ENCODE measurements at places on chromosomes 3 and 15.

DNA sequence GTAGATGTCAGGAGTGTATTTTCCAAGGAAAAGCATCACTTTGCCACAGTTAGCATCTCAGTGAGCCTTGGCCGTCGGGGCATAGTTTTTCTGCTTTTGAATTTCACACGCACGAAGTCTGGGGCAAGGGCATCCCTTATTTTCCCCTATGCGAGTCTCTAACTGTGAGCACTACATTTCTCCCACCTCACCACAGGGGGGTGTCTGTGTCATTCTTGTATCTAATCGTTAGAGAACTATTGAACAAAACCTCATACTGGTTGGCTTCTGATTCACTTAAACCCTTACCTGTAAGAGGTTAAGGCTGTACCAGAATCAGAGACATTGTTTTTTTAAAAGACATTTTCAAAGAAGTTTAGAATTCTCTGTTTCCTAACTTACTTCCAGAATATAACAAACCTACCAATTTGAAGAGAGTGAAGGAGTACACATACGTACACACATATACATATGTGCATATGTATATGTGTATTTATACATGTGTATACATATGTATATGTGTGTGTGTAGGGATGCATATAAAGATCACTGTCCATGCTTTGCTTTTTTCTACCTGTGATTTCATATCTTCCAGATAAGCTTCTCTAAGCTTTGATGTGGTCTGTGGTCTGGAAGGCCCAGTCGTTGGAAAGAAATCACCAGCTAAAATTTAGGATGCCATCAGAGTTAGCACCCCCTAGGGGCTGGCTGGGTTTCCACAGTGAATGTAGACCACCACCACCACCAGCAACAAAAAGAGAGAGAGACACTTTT, 49.4 kb downstream of the MYZAP start:
- H3K4me3 ChIP-seq: no peak overlapping the region
- peaks cover 2% of the 10 kb centered on the region for H3K4me1 ChIP-seq
- no peak for DNase-seq
- H3K27ac ChIP-seq: no peak overlapping the region
- H3K36me3 ChIP-seq: peaks cover 18% of the 10 kb centered on the region

- peaks cover 5% of the 10 kb centered on the region for H3K27me3 ChIP-seq
- no peaks in the 10 kb centered on the region for H3K36me3 ChIP-seq
- no peak overlapping the region for H3K4me3 ChIP-seq
- H3K4me1 ChIP-seq: no peaks in the 10 kb centered on the region
These were observed 18.3 kb upstream of the NTRK3 start for GRCh38 chr15:88274553-88275460.

DNA sequence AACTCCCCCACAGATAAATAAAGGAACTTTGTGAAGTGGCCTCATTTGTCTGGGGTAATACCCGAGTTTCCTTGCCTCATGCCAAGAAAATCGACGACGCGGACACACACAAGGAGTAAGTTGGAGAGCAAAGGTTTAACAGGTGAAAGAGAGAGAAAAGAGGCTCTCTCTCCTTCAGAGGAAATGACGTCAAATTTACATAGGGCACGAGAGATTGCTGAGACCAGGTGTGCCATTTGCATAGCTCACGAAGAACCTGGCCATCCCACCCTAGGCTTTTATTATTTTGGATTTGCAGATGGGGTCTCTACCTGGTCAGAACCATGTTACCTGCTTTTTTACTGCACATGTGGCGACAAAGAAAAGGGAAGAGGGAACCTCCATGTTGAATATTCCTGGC, 49.3 kb upstream of the IGF2BP2 start:
- H3K4me3 ChIP-seq: no peak overlapping the region
- no peak for DNase-seq
- no peaks in the 10 kb centered on the region for H3K27me3 ChIP-seq
- H3K27ac ChIP-seq: no peak overlapping the region
- H3K36me3 ChIP-seq: no peaks in the 10 kb centered on the region

DNA sequence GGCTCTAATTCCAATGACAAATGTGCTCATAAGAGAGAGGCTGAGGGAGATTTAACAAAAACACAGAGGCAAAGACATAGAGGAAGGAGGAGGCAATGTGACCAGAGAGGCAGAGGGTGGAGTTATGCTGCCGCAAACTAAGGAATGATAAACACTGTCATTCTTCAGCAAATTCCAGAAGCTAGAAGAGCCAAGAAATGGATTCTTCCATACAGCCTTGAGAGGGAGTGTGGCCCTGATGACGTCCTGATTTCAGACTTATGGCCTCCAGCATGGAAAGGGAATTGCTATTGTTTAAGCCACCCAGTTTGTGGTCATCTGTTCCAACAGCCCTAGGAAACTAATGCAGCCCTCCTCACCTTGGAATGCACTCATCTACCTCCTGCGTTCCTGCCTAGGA, 30.5 kb downstream of the CD47 start:
- DNase-seq: no peak
- peaks cover 3% of the 10 kb centered on the region for H3K4me1 ChIP-seq
- H3K4me3 ChIP-seq: no peak overlapping the region
- peaks cover 41% of the 10 kb centered on the region for H3K36me3 ChIP-seq

- H3K27ac ChIP-seq: peak overlapping the region; percentile 26
- no peak overlapping the region for H3K4me3 ChIP-seq
- no peaks in the 10 kb centered on the region for H3K36me3 ChIP-seq
- no peaks in the 10 kb centered on the region for H3K27me3 ChIP-seq
- DNase-seq: no peak
These were observed 2.1 kb upstream of the ALAS1 start for GRCh38 chr3:52195823-52196331.

DNA sequence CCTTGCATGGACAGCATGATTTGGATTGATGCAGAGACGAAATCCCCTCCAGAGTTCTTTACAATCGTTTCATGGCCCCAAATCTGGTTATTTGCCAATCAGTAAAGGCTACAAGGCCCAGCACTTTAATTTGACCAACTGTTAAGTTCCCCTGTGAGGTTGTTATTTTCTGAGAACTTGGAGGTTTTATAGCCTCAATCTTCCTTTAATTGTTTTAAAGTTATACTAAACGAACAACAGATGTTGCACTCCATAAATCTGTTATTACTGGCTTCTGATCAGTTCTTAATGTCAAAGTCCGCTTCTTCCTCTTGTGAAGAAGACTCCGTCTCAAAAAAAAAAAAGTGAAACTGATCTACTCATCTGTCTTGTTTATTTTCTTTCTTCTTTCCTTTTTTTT, 30.8 kb downstream of the LARP6 start:
- H3K27ac ChIP-seq: no peak overlapping the region
- no peaks in the 10 kb centered on the region for H3K27me3 ChIP-seq
- DNase-seq: no peak
- no peaks in the 10 kb centered on the region for H3K36me3 ChIP-seq
- no peak overlapping the region for H3K4me3 ChIP-seq

- no peak overlapping the region for H3K4me3 ChIP-seq
- H3K36me3 ChIP-seq: no peaks in the 10 kb centered on the region
- H3K4me1 ChIP-seq: peaks cover 42% of the 10 kb centered on the region
- H3K27me3 ChIP-seq: no peaks in the 10 kb centered on the region
- no peak overlapping the region for H3K27ac ChIP-seq
These were observed 179.3 kb downstream of the SMAD6 start for GRCh38 chr15:66881173-66881905.

GRCh38 chr15:89090791-89091626, 2.8 kb downstream of the ABHD2 start:
- H3K4me1 ChIP-seq: peaks cover 79% of the 10 kb centered on the region
- H3K4me3 ChIP-seq: peak overlapping the region; percentile 25
- peak; percentile 87 for DNase-seq
- peak overlapping the region; percentile 98 for H3K27ac ChIP-seq

DNA sequence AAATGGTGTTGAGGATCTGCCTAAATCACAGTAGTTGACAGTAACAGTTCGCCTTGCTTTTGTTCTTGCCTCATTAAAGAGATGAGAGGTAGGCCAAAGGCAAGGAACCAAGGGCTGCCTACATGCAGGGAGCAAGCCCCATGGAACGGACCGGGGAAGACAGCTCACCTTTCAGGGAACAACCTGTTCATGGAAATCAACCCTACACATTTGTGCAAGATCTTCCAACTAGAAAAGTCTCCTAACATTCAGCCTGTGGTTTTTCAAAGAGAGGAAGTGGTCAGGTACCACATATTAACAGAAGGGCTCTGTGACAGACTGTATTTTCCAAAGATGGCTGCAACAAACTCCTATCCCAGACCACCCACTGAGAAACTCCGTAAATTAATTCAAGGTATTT, 1031.8 kb upstream of the NR2F2 start:
- no peak overlapping the region for H3K27ac ChIP-seq
- DNase-seq: no peak
- no peak overlapping the region for H3K4me3 ChIP-seq
- H3K27me3 ChIP-seq: no peaks in the 10 kb centered on the region
- no peaks in the 10 kb centered on the region for H3K36me3 ChIP-seq

- no peaks in the 10 kb centered on the region for H3K4me1 ChIP-seq
- no peak overlapping the region for H3K4me3 ChIP-seq
- no peak for DNase-seq
- H3K27me3 ChIP-seq: no peaks in the 10 kb centered on the region
These were observed 334.7 kb upstream of the RASGRP1 start for GRCh38 chr15:38899300-38899699.

DNA sequence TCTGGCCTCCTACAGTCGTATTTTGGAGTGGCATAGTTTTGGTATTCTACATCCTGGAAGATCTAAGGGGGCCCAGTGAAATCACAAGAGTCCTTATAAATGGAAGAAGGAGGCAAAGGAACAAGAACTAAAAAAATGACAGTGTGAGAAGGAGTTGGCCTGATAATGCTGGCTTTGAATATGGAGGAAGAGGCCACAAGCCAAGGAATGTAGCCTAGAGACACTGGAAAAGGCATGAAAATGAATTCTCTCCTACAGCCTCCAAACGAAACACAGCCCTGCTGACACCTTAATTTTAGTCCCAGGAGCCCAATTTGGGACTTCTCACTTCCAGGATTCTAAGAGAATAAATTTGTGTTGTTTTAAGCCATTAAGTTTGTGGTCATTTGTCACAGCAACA, 54.6 kb upstream of the LIPC start:
- H3K27me3 ChIP-seq: no peaks in the 10 kb centered on the region
- H3K36me3 ChIP-seq: no peaks in the 10 kb centered on the region

- no peak for DNase-seq
- H3K4me3 ChIP-seq: no peak overlapping the region
- H3K4me1 ChIP-seq: no peaks in the 10 kb centered on the region
- H3K27ac ChIP-seq: no peak overlapping the region
- no peaks in the 10 kb centered on the region for H3K27me3 ChIP-seq
- H3K36me3 ChIP-seq: no peaks in the 10 kb centered on the region
These were observed 219.8 kb downstream of the STT3B start for GRCh38 chr3:31752305-31753049.

DNA sequence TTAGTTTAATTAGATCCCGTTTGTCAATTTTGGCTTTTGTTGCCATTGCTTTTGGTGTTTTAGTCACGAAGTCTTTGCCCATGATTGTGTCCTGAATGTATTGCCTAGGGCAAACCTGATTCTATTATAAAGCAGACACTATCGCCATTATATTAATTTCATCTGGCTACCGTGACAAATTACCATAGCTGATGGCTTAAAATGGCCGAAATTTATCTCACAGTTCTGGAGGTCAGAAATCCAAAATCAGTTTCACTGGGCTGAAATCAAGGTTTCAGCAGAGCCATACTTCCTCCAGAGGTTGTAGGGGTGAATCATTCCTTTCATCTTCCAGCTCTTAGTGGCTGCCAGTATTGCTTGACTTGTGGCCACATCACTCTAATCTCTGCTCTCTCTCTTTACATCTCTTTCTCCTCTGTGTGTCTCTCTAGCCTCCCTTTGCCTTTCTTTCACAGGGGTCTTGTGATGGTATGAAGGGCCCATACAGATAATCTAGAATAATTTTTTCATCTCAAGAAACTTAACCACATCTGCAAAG, 31.7 kb upstream of the FRMD4B start:
- no peak overlapping the region for H3K27ac ChIP-seq
- H3K4me1 ChIP-seq: no peaks in the 10 kb centered on the region
- H3K27me3 ChIP-seq: no peaks in the 10 kb centered on the region
- no peak for DNase-seq
- H3K4me3 ChIP-seq: no peak overlapping the region
- H3K36me3 ChIP-seq: no peaks in the 10 kb centered on the region

DNA sequence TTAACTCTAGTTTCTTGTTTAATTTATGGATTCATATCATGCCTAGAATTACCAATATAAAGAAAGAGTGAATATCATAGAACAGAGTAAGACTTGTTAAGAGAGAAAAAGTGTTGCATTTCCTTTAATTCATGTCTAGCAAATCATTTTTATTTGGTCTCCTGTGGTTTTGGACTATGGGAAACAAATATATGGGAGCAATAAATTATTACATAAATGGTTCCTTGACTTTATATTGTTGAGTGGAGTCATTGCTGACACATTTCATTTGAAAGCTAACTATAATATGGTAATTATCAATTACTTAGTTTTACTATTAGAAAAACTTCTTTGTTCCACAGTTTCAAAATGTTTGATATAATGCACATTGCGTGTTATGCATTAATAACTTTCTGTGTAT, 144.7 kb upstream of the CGNL1 start:
- no peak overlapping the region for H3K27ac ChIP-seq
- H3K4me3 ChIP-seq: no peak overlapping the region
- no peak for DNase-seq
- no peaks in the 10 kb centered on the region for H3K27me3 ChIP-seq
- H3K4me1 ChIP-seq: no peaks in the 10 kb centered on the region

- no peak overlapping the region for H3K4me3 ChIP-seq
- DNase-seq: no peak
- no peaks in the 10 kb centered on the region for H3K36me3 ChIP-seq
- H3K4me1 ChIP-seq: no peaks in the 10 kb centered on the region
These were observed 17.7 kb downstream of the CMTM8 start for GRCh38 chr3:32256206-32256605.

DNA sequence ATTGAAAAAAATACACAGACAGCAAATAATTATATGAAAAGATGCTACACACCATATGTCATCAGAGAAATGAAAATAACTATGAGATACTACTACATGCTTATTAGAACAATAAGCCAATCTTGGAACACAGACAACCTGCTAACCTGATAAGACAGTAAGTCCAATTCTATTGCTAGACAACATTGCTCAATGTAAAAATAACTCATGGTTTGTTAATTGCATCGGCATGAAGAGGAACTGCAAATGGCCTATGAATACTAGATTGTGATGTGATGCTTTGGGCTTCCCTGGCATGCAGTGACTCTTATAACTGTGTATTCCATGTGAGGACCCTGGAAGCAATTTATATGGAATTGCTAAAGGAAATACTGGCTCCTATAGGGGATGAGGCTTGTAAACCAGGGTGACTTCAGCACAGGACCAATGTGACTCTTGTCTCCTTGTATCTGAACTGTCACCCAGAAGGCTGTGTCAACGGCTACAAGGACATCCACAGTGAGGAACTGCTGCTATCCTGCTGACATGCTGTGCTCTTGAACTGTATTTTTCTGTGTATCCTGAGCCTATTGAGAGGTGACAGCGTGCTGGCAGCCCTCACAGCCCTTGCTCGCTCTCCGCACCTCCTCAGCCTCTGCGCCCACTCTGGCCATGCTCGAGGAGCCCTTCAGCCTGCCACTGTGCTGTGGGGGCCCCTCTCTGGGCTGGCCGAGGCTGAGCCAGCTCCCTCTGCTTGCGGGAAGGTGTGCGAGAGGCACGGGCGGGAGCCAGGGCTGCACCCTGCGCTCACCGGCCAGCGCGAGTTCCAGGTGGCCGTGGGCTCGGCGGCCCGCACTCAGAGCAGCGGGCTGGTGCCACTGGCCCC, 385.7 kb downstream of the CNTN4 start:
- H3K27me3 ChIP-seq: no peaks in the 10 kb centered on the region
- no peaks in the 10 kb centered on the region for H3K4me1 ChIP-seq
- H3K36me3 ChIP-seq: no peaks in the 10 kb centered on the region
